ENCODE measurements at places on chromosomes 2 and 18. TPM values are rescaled to one million over a fixed set of nuclear protein-coding genes. Genes with fewer than 3 reads are reported as not detected.

The GNLY gene
- total RNA-seq: 4,938 TPM

DNA sequence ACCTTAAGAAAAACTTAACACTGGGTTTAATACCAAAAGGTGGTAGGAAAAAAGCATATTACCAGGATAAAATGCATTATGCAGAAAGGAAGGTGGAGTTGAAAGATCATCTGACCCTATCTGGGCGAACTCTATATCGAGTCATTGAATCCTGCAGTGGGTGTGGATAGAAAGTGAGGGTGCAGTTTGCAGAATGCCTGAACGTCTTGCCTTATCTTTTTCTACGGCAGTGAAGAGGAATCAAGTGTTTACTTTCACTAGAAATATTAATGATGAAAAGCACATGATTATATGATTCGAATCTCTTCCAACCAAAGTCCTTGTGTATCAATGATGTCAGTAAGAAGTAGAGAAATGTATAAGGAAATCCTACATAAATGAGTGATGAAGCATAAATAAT, 4.3 kb upstream of the CAVIN2 start:
- no peak overlapping the region for H3K4me3 ChIP-seq
- H3K36me3 ChIP-seq: no peaks in the 10 kb centered on the region
- no peak for DNase-seq

DNA sequence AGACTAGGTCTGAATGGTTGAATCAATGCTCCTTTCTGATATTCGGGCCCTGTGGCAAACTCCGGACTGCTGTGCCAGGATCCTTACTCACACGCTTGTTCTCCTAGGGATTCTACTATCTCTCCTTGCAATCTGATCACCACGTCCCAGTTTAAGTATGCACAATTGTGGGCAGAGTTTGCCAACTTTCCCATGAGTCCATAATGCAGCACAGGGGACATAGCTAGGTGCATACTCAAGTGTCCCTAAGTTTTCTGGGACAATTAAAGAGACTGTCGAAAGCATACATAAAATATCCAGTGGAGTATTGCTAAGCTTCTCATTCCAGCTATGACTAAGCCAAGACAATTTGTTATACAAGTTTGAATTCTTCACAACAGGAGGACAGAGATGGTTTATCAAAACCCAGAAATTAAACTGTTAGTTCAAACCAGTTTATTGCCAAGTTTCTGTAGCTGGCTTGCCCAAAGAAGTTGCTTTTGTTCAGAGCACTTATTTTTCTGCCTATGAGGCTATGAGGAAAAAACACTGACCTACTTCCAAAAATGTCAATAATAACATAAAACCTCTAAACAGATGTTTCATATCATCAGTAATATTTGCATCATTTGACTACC, 136.1 kb downstream of the EXOC6B start:
- H3K27me3 ChIP-seq: no peaks in the 10 kb centered on the region
- no peak overlapping the region for H3K4me3 ChIP-seq
- no peak for DNase-seq
- no peaks in the 10 kb centered on the region for H3K36me3 ChIP-seq
- no peak overlapping the region for H3K27ac ChIP-seq
- no peaks in the 10 kb centered on the region for H3K4me1 ChIP-seq

GRCh38 chr18:22705328-22705727, 227.8 kb upstream of the RBBP8 start:
- H3K36me3 ChIP-seq: no peaks in the 10 kb centered on the region
- H3K27ac ChIP-seq: no peak overlapping the region
- no peaks in the 10 kb centered on the region for H3K4me1 ChIP-seq
- H3K4me3 ChIP-seq: no peak overlapping the region

The FLACC1 gene
- 6.8 TPM for total RNA-seq

DNA sequence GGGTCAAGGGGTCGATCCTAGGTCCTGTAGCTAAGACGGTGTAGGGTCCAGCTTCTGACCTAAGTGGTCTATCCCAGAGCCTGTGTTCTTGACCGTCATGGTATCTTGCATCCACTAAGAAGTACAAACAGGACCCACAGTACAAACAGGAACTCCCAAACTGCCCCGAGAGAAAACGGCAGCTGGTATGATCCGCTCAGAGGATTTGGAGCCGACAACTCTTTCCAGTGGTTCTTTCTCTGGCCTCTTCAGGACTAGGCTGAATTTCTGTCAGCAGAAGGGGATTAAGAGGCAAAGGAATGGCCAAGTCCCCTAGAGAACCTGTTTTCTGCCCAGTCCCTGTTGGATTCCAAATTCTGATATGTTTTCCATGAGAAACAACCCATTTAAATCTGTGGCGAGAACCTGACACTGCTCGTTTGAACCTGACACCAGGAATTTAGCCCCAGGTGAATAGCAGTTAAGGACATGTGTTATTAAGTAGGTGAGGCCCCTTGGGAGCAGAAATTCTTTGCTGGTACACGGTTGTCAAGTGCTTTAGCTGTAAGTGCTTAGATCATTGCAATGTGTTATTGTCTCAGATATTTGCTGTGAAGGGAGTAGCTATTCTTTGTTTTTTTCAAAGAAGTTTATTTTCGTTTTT, 50.5 kb upstream of the TXNDC2 start:
- H3K4me3 ChIP-seq: no peak overlapping the region
- DNase-seq: no peak
- no peak overlapping the region for H3K27ac ChIP-seq
- H3K4me1 ChIP-seq: no peaks in the 10 kb centered on the region
